ENCODE measurements at places on chromosomes 7 and 10.
A peak's percentile ranks its signal among the peaks of the same experiment; 100 is the strongest.

- DNase-seq = no peak
Observed at GRCh38 chr7:108086546-108086945, 43.6 kb downstream of the LAMB4 start.

DNA sequence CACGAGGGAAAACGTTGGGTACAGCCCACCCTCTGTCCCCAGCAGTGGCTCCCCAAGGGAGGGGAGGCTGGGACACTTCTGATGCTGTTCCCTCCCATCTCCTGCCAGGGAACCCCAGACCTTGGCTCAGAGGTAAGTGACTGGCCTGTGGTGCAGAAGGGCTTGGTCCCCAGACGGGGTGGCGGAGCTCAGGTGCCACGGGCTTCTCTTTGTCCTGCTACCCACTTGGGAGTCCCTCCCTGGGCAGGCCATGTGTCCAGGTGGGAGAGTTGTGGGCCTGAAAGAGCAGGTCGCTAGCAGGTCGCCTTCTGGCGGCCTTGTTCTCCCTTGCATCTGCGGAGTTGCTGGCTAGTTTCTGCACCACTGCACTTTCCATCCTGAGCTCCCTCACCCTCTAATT, 10.1 kb downstream of the ATP5MF start:
- DNase-seq = no peak

DNA sequence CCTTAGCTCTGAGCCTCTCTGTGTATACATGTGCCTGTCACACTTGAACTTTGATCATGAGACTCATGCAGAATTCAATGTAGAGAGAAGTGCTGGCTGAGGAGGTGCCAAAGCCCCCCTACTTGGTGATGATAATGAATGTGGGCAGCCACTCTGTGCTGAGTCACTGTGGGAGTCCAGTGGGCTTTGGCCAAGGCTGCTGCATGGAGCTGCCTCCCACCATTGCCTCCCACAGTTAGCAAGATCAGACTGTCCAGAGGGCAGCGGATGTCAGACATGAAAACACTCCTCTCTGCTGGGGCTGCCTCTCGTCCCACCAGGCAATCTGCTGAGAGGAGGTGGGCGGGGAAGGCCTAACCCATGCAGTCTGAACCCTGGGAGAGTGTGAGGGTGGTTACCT, 180.3 kb downstream of the SH2D4B start:
- DNase-seq = no peak

DNA sequence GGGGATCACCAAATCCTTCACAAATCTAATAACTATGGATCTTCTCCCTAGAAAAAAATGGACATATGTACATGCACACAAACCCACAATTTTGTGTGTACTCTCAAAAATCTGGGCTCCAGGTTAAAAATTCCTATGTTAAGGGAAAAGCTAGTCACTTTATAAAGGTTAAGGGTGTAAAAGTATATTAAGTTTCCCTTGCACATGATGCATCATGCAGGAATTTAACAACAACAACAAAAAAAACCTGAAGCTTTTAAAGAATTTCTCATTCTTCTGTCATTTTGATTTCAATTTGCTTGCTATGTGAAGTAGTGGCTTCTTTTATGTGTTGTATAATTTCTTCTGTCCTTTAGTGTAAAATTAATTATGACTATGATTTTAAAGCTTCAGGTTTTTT, 123.7 kb downstream of the CNOT4 start:
- no peak for DNase-seq

DNA sequence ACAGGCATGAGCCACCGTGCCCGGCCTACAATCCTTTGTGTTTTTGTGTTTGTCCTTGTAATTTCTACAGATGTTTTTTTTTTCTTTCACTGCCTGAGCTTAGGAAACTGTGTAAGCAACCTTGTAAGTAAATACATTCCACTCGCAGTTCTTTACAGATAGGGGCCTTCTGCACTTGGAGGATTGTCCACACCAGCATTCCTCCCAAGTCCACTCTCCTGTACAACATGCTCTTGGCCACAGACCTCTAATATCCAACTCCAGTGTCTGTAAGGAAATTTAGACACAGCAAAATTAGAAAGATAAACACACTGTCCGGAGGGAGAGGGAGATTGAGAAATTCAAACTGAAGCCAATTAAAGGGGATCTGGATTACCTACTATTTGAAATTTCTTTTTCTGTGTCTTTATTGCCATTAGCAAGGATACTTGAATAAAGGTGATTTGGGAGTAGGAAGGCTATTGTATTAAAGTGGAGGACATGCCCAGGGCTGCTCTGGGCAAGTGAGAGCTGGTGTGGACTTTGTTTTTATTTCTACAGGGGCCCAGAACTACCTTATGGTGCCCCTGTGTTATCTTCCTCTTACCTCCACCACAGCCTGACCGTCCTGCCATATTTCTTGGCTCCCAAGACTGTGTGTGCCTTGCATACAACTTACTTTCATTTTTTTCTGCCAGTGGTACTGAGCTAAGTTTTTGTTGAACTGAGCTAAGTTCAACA, 9.7 kb downstream of the MXI1 start:
- no peak for DNase-seq

GRCh38 chr10:29840516-29841276, 205.9 kb upstream of the SVIL start:
- DNase-seq = no peak

DNA sequence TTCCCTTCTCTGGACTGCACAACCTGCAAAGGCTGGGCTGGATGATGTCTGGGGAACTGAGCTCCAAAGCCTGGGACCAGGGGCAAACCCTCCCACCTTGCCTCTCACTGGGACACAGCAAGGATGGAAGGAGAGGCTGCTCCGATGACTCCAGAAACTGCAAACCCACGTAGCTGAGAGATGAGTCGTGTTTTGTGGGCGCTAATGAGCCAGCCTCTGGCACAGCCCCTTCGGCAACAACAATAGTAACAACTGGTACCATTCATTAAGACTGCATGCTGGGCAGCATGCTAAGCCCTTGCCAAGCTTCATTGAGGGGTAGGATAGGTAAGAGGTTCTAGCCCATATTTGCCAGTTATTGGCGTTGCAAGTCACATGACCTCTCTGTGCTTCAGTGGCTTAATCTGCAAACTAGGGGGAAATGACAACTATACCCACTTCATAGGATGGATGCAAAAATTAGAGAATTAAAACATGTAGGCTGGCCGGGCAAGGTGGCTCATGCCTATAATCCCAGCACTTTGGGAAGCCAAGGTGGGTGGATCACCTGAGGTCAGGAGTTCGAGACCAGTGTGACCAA, 145.9 kb downstream of the SH3PXD2A start:
- DNase-seq = no peak

- no peak for DNase-seq
Observed at GRCh38 chr7:30510124-30511075, 5.8 kb upstream of the GGCT start.

- no peak for DNase-seq
Observed at GRCh38 chr7:130732980-130733930, 752 bp downstream of the KLF14 start.

GRCh38 chr7:129958643-129959470, 6.1 kb upstream of the UBE2H start:
- peak; percentile 15 for DNase-seq

DNA sequence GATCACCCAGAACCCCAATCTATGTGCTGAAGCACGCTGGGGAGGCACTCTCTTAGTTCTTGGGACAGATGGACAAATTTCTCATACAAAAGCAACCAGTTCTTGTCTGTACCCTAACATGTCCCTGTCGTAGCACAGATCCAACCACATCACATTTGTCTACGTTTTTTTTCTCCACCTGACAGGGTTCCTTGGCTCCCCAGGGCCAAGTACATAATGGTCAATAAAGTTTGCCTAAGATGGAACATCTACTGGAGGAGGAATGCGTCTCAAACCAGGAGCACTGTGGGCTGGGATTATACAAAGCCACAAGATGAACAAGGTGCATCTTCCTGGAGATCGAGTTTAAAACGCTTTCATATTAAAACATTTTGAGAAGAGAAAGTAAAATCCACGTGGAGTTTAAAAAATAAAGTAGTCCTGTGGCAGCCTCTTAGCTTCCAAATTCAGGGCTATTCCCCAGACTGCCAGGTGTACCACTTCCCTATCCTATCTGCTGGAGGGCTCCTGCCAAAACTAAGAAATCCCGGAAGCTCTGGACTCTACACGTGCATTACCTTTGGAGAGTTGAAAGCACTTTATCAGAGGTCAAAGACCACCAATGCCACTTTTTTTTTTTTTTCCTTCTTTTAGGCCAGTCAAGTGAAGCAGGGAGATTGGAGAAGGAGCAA, 1.4 kb downstream of the TMEM243 start:
- DNase-seq = no peak

- DNase-seq = no peak
Observed at GRCh38 chr10:119222966-119223386, 15.6 kb downstream of the GRK5 start.

GRCh38 chr7:76997381-76998284, 34.5 kb downstream of the SPDYE17 start:
- DNase-seq = no peak

- DNase-seq = no peak
Observed at GRCh38 chr7:75931680-75932079, 16.7 kb downstream of the POR start.

- DNase-seq = no peak
Observed at GRCh38 chr10:84407388-84408049, 79.1 kb downstream of the CCSER2 start.

DNA sequence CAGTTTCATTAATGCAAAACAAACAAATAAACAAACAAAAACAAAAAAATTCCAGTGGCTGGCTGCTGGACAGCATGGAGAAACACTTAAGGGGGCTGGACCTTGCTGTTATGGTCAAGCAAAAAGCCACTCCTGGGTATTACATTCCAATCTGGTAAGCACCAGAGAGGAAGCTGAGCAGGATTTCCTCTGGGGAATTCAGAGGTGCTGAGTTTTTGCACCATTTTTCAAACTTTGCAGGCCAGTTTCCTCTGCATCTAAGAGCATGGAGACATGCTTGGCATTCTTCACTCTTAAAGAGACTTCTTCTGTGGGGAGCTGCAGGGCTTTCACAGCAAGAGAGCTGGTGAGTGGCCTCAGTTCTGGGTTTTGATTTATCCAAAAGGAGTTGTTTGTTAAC, 84.5 kb downstream of the FZD1 start:
- DNase-seq = no peak

- DNase-seq = no peak
Observed at GRCh38 chr7:155764438-155764793, 47.8 kb downstream of the SHH start.

- DNase-seq = peak; percentile 65
Observed at GRCh38 chr7:142438235-142438922, 180.5 kb upstream of the PRSS58 start.

- no peak for DNase-seq
Observed at GRCh38 chr7:31028417-31028992, 23.6 kb upstream of the ADCYAP1R1 start.

DNA sequence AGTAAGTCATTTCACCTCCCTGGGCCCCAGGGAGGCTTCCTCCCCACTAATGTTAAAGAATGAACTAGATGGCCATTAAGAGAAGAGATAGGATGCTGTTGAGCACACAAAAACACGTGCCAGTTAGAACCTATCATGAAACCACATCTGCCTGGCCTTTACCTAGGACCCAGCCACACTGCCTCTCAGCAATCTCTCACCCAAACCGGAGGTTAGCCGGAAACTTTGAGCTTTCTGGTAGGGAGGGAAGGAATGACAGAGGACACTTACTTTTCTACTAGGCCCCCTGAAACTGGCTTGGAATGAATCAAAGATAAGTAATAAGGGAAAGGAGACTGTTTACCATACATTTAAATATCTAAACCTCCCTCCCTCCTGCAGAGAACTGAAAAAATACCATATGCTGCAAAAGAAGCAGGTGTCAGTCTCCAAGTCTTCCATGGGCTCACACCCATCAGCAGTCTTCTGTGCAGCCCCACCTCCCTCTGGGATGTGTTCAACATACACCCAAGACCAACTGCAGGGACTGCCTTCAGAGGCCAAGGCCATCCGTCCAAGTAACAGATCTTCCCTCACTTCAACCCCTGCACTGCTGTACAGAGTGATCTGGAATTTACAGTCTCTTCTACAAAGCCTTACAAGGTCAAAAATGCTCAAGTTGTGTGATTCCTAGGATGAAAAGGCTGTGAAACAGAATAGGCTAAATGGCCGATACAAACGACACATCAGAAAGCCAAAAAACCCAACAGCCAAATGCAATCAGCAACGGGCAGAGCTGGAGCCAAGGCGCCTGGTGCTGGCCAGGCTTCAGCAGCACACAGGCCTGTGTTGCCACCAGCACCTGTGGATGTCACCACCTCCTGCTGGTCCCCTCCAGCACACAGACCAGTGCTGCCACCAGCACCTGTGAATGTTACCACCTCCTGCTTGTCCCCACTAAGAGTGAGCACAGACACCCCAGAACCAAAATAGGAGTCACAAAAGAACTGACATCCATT, 42.4 kb downstream of the SORBS1 start:
- no peak for DNase-seq

- DNase-seq = no peak
Observed at GRCh38 chr7:142188846-142189245, 69.0 kb downstream of the PRSS58 start.

DNA sequence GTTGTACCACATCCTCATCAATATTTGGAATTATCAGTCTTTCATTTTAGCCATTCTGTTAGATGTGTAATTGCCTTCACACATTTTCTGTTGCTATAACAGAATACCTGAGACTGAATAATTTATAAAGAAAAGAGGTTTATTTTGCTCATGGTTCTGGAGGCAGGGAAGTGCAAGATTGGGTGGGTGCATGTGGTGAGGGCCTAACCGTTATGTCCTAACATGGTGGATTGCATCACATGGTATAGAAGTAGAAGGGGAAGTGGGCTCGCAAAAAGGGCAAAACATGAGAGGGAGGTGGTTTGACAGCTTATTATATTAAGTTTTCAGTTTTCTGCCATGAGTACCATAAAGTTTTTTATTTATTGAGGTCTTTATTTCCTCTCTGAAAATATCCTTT, 452.0 kb downstream of the ARL4A start:
- DNase-seq = peak; percentile 15

DNA sequence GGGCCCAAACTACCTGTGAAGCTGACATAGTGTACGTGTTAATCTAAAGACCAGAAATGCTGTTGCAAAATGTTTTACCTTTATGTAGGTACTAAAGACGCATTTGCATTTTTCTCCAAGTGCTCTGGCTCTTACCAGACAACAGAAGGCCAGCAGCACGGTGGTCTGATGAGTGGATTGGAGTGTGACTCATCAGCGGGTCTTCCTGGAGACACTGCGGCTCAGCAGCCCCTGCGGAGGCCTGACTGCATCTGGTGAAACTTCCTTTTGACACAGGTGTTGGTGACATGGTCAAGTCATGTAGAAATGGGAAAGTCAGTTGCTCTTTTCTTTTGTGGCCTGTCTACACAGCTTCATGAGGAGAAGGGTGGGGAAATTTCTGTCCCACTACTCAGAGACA, 723.6 kb downstream of the INHBA start:
- DNase-seq = no peak

DNA sequence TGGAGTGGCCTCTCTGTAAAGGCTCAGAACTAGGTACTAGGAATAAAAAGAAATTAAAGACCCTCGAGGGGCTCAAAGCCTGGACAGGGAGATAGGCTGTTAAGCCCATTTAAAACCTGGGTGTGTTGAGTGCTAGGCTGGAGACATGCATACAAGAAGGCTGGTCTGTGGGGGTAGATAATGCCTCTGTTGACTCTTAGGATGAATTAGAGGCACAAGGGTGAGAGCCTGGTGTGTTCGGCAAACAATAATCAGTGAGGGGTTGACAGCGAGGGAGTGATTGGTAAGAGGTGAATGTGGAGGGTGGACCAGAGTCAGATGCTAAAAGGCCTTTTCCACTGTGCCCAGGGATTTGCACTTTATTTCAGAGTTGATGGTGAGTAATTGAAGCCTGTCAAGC, 12.7 kb downstream of the GSTO2 start:
- no peak for DNase-seq
